ENCODE measurements at places on chromosomes 1 and 21. TPM values are rescaled to one million over a fixed set of nuclear protein-coding genes. Genes with fewer than 3 reads are reported as not detected.

- DNase-seq = no peak
Measured at GRCh38 chr1:160836981-160837557, 25.6 kb downstream of the CD244 start.

- DNase-seq = no peak
Measured at GRCh38 chr1:41474490-41475271, 9.8 kb downstream of the EDN2 start.

DNA sequence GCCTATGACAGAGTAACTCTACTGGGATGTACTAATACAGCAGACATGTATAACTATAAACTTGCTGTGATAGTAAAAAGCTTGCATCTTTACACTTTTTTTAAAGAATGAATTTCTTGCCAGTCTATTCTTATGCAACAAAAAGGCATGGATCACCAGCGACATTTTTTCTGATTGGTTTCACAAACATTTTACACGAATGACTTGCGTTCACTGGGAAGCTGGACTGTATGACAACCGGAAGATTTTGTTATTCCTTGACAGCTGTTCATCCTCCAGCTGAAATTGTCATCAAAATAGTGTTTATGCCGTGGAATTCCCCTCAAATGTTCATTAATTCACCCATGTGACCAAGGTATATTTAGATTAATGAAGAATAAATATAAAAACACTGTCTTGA lies 131.0 kb downstream of the XPR1 start:
- DNase-seq = no peak

DNA sequence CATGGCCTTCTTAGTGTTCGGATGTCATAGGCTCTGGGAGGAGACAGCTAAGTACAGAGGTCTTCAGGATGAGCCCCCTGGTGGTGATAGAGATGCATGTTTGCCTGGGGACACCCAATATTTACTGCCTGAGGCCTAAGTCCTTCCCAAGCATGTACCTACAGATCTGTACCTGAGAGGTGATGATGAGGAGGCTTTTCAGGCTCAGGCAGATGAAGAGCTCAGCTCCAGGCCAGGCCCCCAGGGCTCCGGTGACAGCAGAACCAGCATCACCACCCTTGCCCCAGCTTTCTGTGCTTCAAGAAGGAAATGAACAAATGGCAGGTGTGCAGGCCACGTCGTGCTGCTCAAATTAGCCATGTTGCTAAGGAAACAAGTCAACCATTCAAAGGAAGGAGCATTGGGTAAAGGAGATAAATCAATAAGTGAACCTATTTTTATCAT lies 21.1 kb downstream of the CACNA1E start:
- DNase-seq = peak; percentile 19

- DNase-seq = no peak
Measured at GRCh38 chr1:88670462-88670861, 13.6 kb upstream of the PKN2 start.

GRCh38 chr1:3742439-3743298 lies 9.6 kb upstream of the CCDC27 start:
- no peak for DNase-seq

DNA sequence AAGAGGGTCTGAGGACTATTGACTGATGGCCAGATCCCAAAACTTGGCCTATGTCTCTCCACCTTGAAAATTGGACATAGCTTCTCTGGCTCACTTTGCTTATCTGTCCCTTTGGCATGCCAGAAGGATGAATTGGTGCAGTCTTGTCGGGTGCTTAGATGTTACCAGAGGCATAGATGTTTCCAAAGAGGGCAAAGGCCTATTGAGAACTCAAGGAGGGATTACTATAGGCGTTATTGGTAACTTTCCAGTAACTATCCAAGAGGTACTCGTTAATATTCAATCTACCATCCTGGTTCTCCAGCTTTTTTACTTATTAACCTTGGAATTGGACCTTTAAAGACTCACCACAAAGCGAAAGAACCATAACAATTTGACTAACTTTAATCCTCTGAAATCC lies 368.3 kb upstream of the ESRRG start:
- no peak for DNase-seq

DNA sequence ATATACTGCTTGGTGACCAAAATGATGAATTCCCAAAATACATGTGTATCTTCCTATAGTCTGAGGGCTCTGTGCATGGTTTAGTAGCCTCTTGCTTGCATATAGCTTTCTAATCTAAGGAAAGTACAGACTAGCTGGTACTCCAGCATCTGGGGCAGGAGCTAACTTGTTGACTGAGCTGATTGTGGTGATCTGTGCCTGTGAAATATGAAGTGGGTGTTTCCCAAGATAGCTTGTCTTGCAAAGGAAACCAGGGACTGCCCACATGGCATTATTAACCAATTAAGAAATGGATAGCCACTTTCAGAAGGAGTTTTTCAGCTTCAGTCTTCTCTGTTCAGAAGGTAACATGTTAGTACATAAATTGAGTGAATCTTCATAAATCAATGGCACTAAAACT lies 219.8 kb downstream of the NEGR1 start:
- no peak for DNase-seq

DNA sequence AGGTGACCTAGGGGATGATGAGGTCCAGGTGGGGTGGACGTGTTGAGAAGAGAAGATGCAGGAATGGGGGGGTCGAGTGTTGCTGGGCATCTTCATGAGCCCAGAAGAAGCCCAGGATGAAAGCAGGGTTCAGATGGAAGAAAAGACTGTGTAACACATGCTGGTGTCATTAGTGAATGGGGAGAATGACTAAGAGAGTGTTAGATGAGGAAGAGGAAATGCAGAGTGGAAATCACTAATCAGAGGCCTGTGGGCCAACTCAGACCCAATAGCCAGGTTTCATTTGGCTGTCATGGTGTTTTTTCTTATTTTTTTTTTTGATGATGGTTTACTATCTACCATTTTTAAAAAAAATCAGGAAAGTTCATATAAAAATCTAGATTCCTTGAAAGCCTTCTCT lies 180.8 kb upstream of the CAMK1G start:
- DNase-seq = no peak

DNA sequence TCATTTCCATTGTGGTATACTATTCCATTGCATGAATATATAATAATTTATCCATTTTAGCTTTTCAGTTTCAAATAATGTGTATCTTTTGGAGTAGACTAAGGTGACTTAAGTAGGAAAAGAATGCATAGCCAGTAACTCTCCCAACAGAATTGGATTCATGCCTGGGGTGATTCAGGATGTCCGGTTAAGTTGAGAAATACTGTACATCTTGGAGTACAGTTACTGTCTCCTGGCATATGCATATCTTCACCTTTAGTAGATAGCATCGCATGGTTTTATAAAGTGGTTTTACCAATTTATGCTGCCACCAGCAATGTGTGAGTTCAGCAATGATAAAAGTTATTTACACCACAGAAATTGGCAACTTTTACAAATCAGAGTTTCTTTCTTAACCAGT lies 18.6 kb upstream of the SLC6A9 start:
- peak; percentile 96 for DNase-seq

Gene TACSTD2
- total RNA-seq = 94.2 TPM

Gene GPR153
- 113 TPM for total RNA-seq

Data from PC-3 (cell line).